ENCODE measurements at places on chromosomes 2 and 18.

DNA sequence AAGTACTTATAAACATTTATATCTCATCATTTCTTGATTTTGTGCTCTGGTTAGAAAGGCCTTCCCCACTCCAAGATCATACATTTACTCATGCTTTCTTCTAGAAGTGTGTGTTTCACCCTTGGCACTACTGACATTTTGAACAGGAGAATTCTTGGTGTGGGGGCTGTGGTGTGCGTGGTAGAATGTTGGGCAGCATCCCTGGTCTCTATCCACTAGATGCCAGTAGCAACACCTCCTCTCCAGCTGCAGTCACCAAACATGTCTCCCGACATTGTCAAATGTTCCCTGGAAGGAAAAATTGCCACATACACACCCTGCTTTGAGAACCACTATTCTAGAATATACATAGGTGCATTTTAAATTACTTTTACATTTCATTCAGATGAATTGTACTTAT lies 8.7 kb upstream of the TGIF1 start:
- no peak for DNase-seq

DNA sequence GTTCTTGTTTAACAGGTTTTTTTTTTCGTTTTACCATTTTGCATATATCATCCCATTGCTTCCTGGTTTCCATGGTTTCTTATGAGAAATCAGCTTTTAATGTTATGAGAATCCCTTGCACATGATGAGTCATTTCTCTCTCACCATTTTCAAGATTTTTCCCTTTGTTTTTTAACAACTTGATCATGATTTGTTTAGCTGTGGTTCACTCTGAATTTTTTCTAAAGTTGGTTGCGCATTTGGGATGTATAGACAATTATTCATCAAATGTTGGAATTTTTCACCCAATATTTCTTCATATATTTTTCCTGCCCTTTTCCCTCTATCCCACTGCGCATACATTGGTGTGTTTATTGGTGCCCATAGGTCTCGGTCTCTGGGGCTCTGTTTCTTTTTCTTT lies 42.4 kb upstream of the BIN1 start:
- DNase-seq, result no peak

GRCh38 chr2:42930025-42930581 lies 137.7 kb upstream of the HAAO start:
- DNase-seq, result peak; percentile 13

- DNase-seq, result no peak
These were observed 82.7 kb upstream of the ARHGAP28 start for GRCh38 chr18:6646801-6647200.

DNA sequence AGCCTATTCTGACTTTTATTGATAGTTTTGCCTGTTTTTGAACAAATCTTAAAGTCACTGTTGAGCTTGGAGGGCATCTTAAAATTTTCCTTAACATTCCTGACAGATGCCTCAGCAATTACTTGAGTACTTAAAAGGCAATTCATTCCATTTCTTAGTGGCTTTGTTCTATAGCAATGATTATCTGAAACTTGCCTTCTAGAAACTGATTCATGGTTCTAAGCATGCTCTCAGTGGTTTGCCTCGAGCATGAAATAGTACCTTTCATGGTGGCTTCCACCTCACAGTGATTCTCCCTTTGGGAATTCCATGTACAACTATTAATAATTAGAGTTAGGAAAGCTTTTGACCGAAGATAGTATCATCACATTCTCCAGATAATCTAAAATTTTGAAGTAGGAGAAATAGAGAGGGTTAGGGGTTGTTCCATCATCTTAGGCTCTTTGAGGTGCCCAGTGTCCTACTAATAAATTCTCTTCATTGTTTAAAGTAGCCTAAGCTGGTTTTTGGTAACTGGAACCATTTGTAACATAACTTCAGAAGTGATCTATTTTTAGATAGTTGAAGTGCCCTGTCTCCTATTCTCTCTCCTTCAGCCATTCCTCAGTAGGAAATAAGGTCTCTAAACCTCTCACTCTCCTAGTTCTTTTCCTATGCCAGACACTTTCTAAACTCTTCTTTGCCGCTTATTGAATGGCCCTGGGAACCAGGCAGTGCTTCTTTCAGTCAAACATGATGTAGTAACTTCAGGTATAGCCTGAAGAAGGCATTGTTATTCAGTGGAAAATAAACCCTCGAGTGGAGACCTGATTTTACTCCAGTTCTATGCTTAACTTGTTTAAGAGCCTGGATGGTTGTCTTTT lies 156.1 kb downstream of the HAUS1 start:
- no peak for DNase-seq

DNA sequence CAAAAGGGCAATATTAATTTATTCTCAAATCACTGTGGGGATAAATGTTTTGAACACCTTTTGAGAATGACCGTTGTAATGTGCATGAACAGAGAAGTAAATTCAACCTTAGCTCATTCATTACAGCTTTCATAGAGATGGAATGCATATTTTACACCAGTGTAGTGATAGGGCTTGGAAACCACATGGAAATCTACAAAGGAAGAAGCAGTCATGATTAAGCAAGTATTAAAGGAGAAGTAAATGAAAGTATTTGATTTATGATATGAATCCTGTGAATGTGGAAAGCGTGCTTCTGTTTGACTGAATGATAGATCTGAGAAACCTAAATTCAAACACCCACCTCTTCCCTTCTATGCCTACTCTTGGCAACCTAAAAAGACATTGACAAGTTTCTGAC lies 64.7 kb downstream of the CDH7 start:
- DNase-seq, result no peak

- no peak for DNase-seq
These were observed 3.3 kb upstream of the MTLN start for GRCh38 chr2:110215566-110216158.

DNA sequence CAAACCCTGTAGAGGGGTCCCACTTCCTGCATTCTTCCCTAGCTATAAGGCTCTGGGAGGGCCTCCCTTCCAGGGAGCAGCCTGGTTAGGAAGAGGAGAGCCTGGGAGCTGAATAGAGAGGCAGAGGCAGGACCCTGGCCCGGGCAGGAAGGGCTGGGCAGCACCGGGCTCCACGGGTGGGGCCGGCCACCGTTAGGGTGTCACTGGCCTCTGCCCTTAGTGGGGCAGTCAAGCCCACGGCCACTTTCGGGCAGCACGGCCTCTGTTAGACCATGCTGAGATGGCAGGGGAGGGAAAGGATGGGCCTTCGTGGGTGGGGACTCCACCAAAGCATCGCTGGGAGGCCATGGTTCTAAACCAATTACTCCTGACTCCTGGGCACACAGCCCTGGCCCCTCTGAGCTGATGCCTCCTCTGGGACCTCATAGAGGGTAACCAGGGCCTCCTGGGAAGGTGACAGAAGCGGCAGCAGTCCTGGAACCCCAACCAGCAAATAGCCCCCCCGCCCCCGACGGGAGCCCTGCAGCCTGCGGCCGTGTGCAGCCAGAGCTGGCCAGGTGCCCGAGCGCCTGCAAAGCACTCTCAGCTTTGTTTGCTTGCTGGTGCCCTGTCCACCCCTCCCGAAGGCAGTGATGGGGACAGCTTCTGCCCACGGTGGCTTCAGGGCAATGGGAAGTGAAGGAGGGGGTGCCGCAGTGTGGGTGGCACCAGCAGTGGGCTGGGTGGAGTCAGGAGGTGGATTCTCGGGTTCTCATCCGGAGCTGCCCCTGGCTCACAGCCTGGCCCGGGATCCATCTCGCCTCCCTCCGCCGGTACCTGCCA lies 16.3 kb upstream of the HPCAL1 start:
- DNase-seq, result peak; percentile 62

- DNase-seq, result no peak
These were observed 318.8 kb downstream of the RND3 start for GRCh38 chr2:150168595-150169236.

- DNase-seq, result no peak
These were observed 558.4 kb downstream of the PIK3C3 start for GRCh38 chr18:42513441-42513840.

GRCh38 chr2:137942037-137942832 lies 22.0 kb upstream of the HNMT start:
- no peak for DNase-seq

Data from DMS79 treated with DMSO at 0.1 percent for 48 hours (cell line).